A549 treated with Mapracorat at 1 μM for 4 hours (cell line): ENCODE measurements at places on chromosomes 1 and 21. TPM values are rescaled to one million over a fixed set of nuclear protein-coding genes. Genes with fewer than 3 reads are reported as not detected.

CR1L gene
- total RNA-seq, result 0.40 TPM in 1 of 5 replicates, not detected in the others

DENND4B gene
- 25.0 to 37.8 TPM (median 32.5 TPM) in 5 replicates for total RNA-seq

EPS8L3 gene
- total RNA-seq, result 0.52 to 1.1 TPM (median 0.94 TPM) in 5 replicates

NR5A2 gene
- 2.7 to 5.3 TPM (median 3.8 TPM) in 5 replicates for total RNA-seq

NKAIN1 gene
- 0.92 to 1.4 TPM (median 1.1 TPM) in 5 replicates for total RNA-seq

LORICRIN gene
- not detected in 5 replicates for total RNA-seq

LCE1B gene
- total RNA-seq, result not detected in 5 replicates

UBE2J2 gene
- 34.9 to 47.9 TPM (median 46.3 TPM) in 5 replicates for total RNA-seq

CROCC gene
- total RNA-seq, result 5.9 to 10.1 TPM (median 8.2 TPM) in 5 replicates

LAMTOR2 gene
- 152 to 169 TPM (median 157 TPM) in 5 replicates for total RNA-seq

TNFRSF4 gene
- total RNA-seq, result 0.11 to 0.19 TPM (median 0.14 TPM) in 3 of 5 replicates, not detected in the others

GGPS1 gene
- 16.4 to 21.3 TPM (median 17.7 TPM) in 5 replicates for total RNA-seq

IL12RB2 gene
- 0.05 to 0.18 TPM (median 0.10 TPM) in 5 replicates for total RNA-seq

BCL2L15 gene
- total RNA-seq, result 0.13 to 0.60 TPM (median 0.38 TPM) in 5 replicates

AK5 gene
- 4.5 to 8.7 TPM (median 7.9 TPM) in 5 replicates for total RNA-seq

ARV1 gene
- total RNA-seq, result 24.3 to 26.8 TPM (median 25.1 TPM) in 5 replicates

LCK gene
- not detected in 5 replicates for total RNA-seq

OR10Z1 gene
- total RNA-seq, result not detected in 5 replicates

LYPD8 gene
- total RNA-seq, result 0.13 to 0.19 TPM in 2 of 5 replicates, not detected in the others

OLFML2B gene
- total RNA-seq, result 0.45 to 0.87 TPM (median 0.61 TPM) in 5 replicates

C1QTNF12 gene
- total RNA-seq, result 0.80 to 2.0 TPM (median 1.6 TPM) in 5 replicates
